Cardiac septum (tissue), 1 donor: ENCODE measurements at places on chromosomes 16 and 17. TPM values are rescaled to one million over a fixed set of nuclear protein-coding genes. Genes with fewer than 3 reads are reported as not detected.

CWC25 gene
- total RNA-seq, result 10.4 TPM

KCNG4 gene
- not detected for total RNA-seq

CNTNAP4 gene
- not detected for total RNA-seq

STX4 gene
- total RNA-seq, result 41.1 TPM

SLC38A8 gene
- total RNA-seq, result not detected

WFIKKN1 gene
- total RNA-seq, result 0.40 TPM

GPR139 gene
- not detected for total RNA-seq

WSB1 gene
- 94.1 TPM for total RNA-seq

GRCh38 chr16:72206299-72206698, 34.3 kb upstream of the PMFBP1 start:
- DNase-seq, result no peak

- no peak for DNase-seq
Observed at GRCh38 chr16:3836641-3837040, 43.9 kb downstream of the CREBBP start.

GRCh38 chr16:66858740-66859396, 14.7 kb downstream of the CA7 start:
- peak; percentile 82 for DNase-seq

GRCh38 chr16:4783951-4784336, 4.2 kb downstream of the SEPTIN12 start:
- no peak for DNase-seq

DNA sequence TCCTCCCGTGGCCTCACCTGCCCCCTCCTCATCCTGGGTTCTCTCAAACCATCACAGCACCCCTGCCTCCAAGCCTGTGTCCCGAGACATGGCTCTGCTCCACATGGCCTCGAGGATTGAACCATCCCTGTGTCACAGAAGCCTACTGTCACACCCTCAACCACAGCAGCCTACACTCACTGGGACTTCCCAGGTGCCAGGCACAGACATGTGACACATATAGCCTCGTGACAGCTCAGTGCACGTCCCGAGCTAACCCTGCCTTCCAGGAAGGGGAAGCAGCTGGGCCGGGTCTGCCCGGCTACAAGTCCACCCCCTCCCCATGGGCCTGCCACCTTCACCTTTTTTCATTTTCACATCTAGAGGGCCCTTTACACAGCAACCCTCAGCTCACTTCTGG, 238.3 kb downstream of the CPPED1 start:
- DNase-seq, result no peak

DNA sequence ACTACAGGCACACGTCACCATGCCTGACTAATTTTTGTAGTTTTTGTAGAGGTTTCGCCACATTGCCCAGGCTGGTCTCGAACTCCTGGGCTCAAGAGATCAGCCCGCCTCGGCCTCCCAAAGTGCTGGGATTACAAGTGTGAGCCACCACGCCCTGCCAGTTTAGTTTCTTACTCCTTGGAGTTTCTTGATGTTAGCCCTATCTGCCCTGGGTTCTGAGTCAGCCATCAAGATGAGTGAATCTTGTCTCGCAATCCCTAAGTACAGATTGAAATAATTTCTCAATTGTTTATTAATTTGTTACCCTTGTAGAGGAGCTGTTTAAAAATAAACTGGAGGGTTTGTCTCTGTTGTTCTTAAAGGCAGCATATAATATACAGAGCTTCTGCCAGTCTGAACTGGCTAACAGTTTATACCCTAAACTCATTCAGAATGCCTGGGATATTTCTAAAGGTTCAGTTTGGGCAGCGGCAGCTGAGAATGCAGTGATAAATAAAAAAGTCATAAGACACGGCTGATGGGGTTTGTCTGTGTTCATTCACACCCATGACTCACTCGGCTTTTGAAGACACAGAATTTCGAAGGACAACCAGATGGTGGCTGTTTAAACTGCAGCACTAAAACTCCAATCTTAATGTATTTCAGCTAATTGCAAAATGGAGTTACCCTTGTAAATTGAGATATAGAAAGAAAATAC, 39.6 kb downstream of the GPRC5B start:
- DNase-seq, result peak; percentile 27

DNA sequence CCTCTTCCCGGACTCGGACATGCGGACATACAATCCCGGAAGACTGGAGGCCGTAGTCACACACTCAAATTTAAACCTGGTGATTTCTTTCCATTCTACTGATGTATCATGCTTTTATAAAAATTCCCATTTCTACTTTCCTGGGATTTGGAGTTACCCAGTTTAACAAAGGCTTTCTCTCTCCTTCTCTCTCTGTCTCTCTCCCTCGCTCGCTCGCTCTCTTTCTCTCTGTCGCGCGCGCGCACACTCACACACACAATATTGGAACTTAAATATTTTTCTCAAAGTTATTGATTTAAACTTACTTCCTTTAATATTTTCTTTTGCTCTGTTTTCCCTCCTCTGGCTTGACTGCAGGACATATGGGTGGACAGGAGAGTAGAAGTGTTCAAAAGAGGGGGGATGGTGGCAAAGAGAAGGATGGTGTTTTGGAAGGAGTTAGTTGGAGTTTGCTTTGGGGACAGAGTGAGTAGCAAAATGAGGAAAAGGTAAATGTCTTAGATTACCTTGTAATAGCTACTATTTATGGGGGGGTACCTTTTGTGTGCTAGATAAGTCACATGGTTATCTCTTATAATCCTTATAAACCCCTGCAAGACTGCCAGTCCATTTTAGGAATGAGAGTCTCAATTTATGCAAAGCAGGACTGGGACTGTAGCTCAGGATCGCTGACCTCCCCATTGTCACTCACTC, 878 bp upstream of the TRIM25 start:
- no peak for DNase-seq

DNA sequence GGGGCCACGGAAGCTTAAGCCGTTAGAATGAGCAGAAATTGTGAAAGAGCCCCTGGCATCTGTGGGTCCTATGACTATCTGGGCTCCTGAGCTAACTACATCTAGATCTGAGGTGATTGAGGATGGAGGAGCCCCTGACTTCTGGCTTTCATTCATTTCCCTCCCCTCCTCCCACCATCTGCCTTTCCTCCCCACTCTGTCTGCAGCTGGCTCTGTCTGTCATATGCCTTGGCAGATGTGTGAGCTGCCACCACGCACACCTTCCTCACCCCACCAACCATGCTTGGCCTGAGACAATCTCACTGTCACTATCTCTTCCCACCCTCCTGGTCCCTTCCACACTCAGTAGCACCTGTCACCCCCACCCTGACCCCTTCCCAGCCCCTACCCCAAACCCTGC, 5.1 kb downstream of the CD300E start:
- no peak for DNase-seq

- DNase-seq, result no peak
Observed at GRCh38 chr16:81442220-81442915, 2.2 kb upstream of the CMIP start.

DNA sequence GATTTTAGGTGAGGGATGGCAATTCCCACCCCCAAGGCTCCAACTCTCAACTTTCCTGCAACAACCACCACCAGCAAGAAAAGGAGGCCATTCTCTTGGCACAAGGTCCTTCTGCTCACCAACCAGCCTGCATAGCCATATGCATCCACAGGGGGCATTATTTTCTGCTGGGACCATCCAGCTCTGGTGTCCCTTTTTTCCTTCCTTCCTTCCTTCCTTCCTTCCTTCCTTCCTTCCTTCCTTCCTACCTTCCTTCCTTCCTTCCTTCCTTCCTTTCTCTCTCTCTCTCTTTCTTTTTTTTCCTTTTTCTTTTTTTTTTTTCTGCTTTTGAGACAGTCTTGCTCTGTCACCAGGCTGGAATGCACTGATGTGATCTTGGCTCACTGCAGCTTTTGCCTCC, 21.1 kb upstream of the COX10 start:
- DNase-seq, result no peak

DNA sequence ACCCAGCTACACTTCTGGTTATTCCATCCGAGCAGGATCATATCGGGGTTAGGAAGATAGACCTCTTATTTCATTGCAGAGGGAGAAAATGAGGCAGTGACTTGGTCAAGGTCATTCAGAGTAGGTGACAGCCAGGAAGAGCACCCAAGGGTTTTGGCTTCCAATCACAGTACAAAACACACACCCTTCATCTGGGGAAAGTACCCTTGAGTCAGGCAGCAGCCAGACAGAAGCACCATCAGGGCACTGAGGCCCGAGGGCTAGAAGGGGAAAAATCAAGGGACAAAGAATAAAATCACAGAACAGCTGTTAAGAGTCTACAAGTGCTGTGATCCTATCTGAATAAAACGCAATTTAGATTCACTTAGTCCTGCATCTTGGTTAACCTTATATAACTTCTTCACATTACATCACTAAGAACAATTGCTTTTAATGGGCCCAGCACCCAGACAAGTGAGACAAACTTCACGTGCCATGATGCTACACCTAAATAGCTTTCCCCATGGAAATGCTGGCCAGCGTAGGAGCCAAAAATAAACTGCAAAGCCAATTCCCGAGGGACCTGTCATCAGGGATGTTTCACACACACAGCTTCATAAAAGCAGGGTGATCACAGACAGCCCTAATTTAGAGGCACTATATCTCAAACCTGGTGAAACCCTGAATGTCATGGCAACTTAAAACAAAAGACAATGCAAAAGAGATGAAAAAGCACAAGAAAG, 4.9 kb downstream of the UBE2O start:
- DNase-seq, result peak; percentile 85

DNA sequence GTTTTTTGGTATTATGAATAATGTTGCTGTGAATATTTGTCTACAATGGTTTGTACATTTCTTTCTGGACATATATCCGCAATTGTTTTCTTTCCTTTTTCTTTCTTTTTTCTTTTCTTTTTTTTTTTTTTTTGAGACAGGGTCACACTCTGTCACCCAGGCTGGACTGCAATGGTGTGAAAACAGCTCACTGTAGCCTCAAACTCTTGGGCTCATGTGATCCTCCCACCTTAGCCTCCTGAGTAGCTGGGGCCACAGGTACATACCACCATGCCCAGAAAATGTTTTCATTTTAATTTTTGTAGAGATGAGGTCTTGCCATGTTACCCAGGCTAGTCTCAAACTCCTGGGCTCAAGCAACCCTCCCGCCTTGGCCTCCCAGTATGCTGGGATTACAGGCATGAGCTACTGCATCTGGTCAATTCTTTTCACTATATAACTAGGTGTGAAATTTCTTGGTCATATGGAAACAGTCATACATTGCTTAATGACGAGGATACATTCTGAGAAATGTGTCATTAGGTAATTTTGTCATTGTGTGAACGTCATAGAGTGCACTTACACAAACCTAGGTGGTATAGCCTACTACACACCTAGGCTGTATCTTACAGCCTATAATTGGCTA, 15.2 kb downstream of the IL21R start:
- no peak for DNase-seq

DNA sequence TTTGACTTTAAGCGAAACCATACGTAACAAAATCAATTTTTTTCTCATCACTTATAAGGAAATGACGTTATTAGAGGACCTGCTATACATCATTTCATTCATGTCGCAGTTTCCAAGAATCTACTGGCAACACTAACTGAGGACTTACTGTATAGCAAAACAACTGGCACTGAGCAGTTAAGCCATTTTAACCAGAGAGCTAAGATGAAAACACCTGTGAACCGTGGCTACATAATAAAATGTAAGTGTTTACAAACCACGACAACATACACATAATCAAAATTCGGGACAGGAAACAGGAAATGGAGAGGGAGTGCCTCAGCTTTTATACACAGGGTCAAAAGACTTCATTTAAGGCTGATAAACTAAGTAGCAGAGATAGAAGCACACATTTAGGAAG, 29.5 kb downstream of the METTL16 start:
- DNase-seq, result no peak

GRCh38 chr16:53219371-53219770, 164.6 kb downstream of the CHD9 start:
- no peak for DNase-seq
